Osteocyte (in vitro differentiated cells): ENCODE measurements at places on chromosomes 16 and 17. TPM values are rescaled to one million over a fixed set of nuclear protein-coding genes. Genes with fewer than 3 reads are reported as not detected.

- H3K4me3 ChIP-seq = no peak overlapping the region
- no peak overlapping the region for H3K27ac ChIP-seq
- peaks cover 24% of the 10 kb centered on the region for H3K4me1 ChIP-seq
- no peaks in the 10 kb centered on the region for H3K27me3 ChIP-seq
Measured at GRCh38 chr17:39144416-39144840, 7.0 kb downstream of the PLXDC1 start.

GRCh38 chr16:23082161-23082788, 67.0 kb downstream of the USP31 start:
- peaks cover 13% of the 10 kb centered on the region for H3K4me1 ChIP-seq
- H3K27me3 ChIP-seq = no peaks in the 10 kb centered on the region
- H3K27ac ChIP-seq = peak overlapping the region; percentile 55
- peaks cover 30% of the 10 kb centered on the region for H3K36me3 ChIP-seq

- H3K27me3 ChIP-seq = no peaks in the 10 kb centered on the region
- no peak for DNase-seq
- H3K4me3 ChIP-seq = no peak overlapping the region
- peaks cover 16% of the 10 kb centered on the region for H3K4me1 ChIP-seq
Measured at GRCh38 chr16:57638381-57638780, 10.0 kb downstream of the ADGRG1 start.

DNA sequence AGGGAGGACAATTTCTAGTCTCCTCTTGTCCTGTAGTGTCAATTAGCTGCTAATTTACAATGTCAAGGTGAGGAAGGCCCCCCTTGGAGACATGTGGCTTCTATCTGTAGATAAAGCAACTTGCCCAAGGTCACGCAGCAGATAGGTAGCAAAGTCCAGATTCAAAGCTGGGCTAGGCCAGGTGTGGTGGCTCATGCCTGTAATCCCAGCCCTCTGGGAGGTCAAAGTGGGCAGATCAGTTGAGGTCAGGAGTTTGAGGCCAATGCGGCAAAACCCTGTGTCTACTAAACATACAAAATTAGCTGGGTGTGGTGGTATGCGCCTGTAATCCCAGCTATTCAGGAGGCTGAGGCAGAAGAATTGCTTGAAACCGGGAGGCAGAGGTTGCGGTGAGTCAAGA, 11.1 kb downstream of the TRPV3 start:
- H3K27me3 ChIP-seq = peaks cover 6% of the 10 kb centered on the region
- no peaks in the 10 kb centered on the region for H3K36me3 ChIP-seq
- H3K4me3 ChIP-seq = no peak overlapping the region
- H3K4me1 ChIP-seq = no peaks in the 10 kb centered on the region

DNA sequence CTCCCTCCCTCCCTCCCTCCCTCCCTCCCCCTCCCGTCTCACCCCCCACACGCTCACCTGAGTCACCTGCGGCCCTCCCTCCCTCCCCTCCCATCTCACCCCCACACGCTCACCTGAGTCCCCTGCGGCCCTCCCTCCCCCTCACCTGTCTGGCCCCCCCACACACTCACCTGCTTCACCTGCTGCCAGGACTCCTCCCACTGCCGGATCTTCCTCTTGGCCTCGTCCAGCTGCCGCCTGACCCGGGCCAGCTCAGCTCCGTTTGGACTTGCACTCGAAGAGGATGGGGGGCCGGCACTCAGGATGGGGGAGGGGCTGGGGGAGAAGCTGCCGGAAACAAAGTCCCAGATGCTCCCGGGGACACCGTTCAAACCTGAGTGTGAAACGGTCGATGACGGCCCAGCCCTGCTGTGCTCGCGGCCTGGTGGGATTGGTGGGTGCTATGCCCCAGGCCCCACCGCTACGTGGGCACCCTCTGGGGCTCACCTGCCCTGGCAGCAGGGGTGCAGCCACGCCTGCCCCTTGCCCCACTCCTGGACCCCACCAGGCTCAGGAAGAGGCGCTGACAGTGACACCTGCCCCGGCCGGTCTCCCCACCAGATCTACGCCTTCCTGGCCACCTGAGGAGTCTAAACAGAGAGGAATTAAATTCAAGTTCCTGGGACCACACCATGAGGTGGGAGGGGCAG, 15.9 kb downstream of the GNPTG start:
- no peaks in the 10 kb centered on the region for H3K27me3 ChIP-seq
- H3K27ac ChIP-seq = no peak overlapping the region
- DNase-seq = no peak
- peaks cover 8% of the 10 kb centered on the region for H3K36me3 ChIP-seq

DNA sequence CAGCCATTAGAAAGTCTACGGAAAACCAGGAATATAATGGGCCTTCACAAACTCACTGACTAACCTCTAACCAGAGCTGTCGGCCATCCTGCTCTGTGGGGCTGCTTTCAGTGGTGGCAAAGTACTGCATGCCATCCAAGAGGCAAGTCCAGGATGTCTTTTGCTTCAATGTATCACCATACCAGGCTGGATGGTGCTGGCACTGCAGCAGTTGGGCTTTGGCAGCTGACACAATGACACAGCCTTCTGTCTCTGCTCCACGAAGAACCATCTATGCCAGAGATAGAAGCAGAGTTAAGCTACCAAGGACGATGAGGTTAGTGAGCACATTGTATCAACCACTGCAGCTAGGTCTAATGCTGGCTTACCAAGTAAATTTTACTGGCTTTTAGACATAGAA, 9.7 kb upstream of the RSKR start:
- no peak overlapping the region for H3K27ac ChIP-seq
- H3K4me1 ChIP-seq = no peaks in the 10 kb centered on the region
- no peaks in the 10 kb centered on the region for H3K27me3 ChIP-seq
- no peak for DNase-seq
- H3K36me3 ChIP-seq = peaks cover 54% of the 10 kb centered on the region
- H3K4me3 ChIP-seq = no peak overlapping the region

GRCh38 chr16:77469634-77470033, 34.8 kb upstream of the ADAMTS18 start:
- H3K4me3 ChIP-seq = no peak overlapping the region
- no peaks in the 10 kb centered on the region for H3K27me3 ChIP-seq
- no peaks in the 10 kb centered on the region for H3K36me3 ChIP-seq
- H3K4me1 ChIP-seq = no peaks in the 10 kb centered on the region

DNA sequence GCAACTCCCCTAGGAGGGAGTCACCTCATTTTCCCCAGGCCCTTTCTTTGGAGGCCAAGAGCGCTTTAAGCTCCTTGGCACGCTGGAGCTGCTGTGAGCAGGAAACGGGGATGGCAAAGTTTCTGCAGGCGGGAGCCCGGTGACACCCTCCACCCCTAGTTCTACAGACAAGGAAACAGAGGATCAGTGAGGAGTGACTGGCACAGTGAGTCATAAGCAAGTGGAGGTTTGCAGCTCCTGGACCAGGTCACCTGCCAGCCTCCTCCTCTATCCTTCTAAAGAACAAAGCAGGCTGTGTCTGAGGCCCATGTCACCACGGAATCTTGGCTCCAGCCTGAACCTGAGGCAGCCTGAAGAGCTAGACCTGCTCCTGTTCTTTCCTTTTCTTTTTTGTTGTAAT, 141.9 kb downstream of the TMEM132E start:
- DNase-seq = no peak
- no peak overlapping the region for H3K27ac ChIP-seq
- H3K27me3 ChIP-seq = no peaks in the 10 kb centered on the region

The PLA2G10 gene
- total RNA-seq = not detected in 2 replicates

The OTOA gene
- 0.08 TPM in 1 of 2 replicates, not detected in the other for total RNA-seq

The HBZ gene
- total RNA-seq = not detected in 2 replicates

The TBC1D28 gene
- not detected in 2 replicates for total RNA-seq

The PRAC2 gene
- total RNA-seq = not detected in 2 replicates
